ENCODE measurements at places on chromosomes 4 and X.
A peak's percentile ranks its signal among the peaks of the same experiment; 100 is the strongest.

- DNase-seq, result no peak
These were observed 368.7 kb downstream of the MID1IP1 start for GRCh38 chrX:39169976-39170375.

- DNase-seq, result peak; percentile 70
These were observed 1163.5 kb upstream of the PABPC4L start for GRCh38 chr4:135365065-135365464.

DNA sequence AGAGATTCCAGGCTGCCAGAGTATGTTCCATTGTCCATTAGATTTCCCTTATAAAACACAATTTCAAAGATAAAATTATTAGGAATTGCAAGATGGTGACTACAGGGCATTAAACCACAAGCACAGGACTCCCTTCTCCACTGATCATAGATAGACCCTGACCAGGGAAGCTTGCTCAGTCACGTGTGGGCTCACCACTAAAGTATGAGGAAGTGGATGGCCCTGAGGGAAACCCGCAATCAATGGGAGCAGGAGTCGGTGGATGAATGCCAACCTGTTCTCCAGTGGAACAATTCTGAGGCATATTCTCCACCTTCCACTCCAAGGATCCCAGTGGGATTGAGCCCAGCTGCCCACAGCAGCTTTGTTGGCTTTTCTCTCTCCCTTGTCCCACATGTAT, 515.7 kb downstream of the BCOR start:
- DNase-seq, result peak; percentile 53

DNA sequence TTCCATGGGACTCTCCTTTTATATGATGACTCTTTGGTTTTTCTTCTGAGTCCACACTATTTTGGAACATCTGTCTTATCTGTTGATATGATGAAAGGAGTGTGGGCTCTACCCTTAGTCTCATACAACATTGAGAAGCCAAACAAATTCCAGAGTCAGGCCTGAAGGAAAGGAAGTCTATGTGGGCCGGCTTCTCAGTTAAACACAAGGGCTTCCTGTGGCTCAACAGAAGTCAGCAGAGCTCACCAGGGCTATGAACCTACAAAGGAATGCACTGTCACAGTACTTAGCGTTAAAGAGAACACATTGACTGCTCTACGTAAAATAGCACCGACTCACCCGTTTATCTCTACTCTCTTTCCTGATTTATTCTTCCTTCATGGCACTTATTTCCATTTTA, 641.0 kb upstream of the FRG1 start:
- no peak for DNase-seq
